CD4-positive, CD25-positive, alpha-beta regulatory T cell (primary cell): ENCODE measurements at places on chromosomes 4 and X. TPM values are rescaled to one million over a fixed set of nuclear protein-coding genes. Genes with fewer than 3 reads are reported as not detected.

- DNase-seq, result no peak
Measured at GRCh38 chr4:168585168-168586091, 88.6 kb downstream of the PALLD start.

DNA sequence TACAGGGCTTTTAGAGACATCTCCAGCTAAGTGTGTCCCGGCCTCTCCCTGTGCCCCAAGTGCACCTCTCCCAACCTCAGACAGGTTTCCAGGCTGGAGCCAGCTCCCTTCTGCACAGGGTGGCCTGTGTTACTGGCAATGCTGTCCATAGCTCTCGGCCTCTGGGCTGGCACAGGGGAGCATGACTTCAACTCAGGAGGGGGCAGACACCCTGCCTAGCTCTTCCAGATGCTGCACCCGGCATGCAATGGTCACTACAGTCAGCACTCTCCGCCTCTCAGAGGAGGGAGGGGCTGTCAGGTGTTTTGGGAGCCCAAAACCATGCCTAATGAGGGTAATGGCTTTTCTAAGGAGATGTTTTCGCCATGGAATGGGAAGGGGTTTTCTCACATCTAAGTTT lies 2.4 kb upstream of the IRAK1 start:
- DNase-seq, result no peak

- no peak for DNase-seq
Measured at GRCh38 chrX:99507768-99508167, 902.3 kb downstream of the PCDH19 start.

DNA sequence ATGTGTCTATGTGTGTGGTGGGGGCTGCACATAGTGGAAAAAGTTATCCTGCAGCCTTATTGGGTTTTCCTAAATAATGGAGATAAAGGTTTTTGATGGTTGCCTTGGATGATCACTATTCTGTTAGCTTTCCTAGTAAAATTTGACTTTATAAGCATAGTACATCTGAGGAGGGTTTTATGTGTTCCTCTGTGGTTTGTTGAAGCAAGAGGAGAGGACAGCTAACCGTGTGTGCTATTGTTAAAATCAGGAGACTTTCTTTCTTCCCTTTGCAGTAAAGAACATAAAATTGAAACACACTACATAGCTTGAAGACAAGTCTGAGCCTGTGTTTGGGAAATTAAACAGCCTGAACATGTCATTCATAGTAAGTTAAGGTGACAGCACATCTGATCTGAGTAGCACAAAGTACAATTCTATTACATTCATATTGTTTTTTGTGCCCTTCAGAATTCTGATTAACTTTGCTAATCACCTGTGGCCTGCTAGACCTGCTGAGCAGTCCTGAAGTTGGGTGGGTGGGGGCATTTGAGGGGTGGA lies 36.8 kb downstream of the C4orf51 start:
- no peak for DNase-seq

DNA sequence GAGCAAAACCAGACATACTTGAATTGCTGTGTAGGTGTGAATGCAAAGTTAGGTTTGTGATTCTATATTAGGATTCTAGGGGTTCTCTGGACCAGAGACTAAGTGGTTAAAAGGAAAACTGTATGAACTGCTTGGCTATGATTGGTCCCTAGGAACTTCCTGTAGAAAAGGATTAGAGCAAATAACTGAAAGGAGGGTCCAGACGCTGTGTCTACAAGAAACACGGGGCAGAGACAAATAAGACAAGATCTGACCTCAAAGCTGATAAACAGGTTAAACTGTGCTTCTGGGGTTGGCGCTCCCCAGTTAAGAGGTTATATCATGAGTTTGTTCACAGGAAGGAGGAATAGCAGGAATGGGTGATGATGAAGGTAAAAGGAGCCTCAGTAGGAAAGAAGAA lies 183.6 kb downstream of the MGST2 start:
- DNase-seq, result no peak

DNA sequence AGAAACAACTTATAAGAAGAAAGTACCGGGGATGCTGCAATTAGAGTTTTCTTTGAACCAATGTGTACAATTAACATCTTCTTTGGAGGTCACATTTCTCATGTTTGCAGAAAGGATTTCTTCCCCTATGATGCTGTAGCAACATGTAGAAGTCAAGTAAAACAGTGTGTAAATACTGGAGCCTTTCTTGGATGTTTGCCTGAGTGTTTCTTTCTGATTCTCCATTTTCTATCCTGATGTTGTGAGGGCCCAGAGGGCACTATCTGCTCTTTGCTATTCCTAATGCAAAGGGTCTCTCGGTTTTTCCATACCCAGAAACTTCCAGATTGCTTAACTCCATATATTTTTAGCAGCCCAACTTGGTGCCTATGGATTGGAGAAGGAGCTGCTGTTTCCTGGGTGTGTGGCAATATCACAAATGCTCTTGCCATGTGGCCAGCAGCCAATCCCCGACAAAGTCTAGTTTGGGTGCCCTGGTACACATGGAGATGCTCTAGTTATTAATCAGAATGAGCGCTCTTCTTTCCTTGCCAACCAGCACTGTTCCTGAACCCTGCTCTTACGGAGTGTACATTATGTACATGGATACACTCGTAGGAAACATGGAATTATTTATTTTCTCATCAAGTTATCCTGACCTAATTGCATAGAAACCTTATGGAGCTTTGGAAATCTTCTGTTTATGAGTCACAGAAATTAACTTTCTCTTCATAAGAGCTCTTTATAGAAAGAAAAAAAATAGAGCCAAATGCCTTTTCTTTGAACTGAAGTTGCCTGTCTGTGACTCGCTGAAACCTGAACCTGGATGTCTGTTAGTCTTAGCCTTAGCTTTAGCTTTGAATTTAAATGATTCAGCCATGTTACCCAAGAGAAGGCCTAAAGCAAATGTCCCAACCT lies 67.0 kb upstream of the GPC4 start:
- no peak for DNase-seq

DNA sequence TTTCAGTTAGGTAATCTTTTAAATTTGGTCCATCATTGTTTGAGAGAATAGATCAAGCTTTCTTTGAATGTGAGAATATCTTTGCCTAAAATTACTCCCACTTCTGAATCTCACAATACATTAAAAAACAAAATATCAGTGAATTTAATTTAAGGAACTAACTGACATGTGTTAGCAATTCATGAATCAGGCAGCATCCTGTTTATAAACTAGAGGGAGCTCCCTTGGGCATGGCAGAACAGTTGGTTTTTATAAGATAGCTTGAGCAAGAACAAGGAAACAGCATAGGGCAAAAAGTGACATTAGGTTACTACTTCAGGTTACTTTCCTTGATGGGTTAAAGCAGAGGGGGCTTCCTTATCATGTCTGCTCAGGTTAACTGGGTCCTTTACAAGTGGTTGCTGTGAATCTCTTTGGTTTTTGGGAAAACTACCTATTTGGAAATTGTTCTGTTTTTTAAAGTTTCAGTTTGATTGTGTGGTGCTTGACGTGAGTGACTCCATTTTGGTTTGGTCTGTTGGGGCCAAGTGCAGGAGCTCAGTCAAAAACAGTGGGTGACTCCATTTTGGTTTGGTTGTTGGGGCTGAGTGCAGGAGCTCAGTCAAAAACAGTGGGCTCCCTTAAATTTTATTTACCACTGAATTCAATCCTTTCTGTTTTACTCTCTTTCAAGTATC lies 68.0 kb downstream of the PPEF2 start:
- DNase-seq, result no peak

GRCh38 chrX:143674926-143675325 lies 39.0 kb upstream of the SLITRK4 start:
- no peak for DNase-seq

- no peak for DNase-seq
Measured at GRCh38 chrX:133608406-133608805, 193.1 kb upstream of the GPC4 start.

- no peak for DNase-seq
Measured at GRCh38 chrX:140099221-140099620, 133.9 kb upstream of the CXorf66 start.

DNA sequence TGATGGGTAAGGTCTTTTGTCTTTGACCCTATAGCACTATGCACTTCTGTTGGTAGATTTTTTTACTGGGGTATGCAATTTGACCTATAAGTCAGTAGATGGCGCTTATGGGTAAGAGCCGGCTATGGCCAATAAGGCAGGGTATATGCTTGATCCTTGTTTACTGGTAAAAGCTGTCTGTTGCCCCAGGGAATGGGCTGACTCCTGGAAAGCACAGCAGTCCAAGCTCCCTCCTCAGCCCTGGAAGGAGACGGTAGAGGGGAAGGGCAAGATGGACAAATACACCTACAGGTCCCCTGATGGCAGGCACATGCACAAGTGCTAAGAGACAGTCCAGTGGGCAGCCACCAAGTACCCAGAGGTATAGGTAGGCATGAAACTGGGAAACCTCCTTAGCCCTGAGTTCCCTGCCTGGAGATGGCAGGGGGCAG lies 63.7 kb downstream of the ADAMTS3 start:
- DNase-seq, result peak; percentile 20

DNA sequence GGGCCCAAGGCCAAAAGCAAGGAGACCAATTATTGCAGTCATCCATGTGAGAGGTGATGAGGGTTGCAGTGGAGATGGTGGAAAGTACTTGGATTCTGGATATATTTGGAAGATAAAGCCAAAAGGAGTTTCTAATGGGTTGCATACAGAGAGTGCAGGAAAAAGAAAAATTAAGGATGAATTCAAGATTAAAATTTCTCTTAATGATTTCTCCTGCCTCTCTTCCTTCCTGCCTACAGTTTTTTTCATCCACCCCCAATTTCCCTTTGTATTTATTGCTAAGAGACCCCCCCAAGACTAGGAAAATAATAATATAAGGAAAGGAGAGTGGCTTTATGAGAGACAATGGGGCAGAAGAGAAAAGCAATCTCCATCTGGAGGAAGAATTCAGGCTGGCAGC lies 8.6 kb upstream of the FGF5 start:
- no peak for DNase-seq

The GATB gene
- 7.9 TPM for total RNA-seq
